A549 treated with DMSO at 1 μM for 4 hours (cell line): ENCODE measurements at places on chromosomes 3 and 15. TPM values are rescaled to one million over a fixed set of nuclear protein-coding genes. Genes with fewer than 3 reads are reported as not detected.

Gene MME
- not detected in 5 replicates for total RNA-seq

Gene PLCH1
- total RNA-seq: 1.0 to 1.6 TPM (median 1.2 TPM) in 5 replicates

Gene LARP6
- total RNA-seq: 52.1 to 84.0 TPM (median 73.8 TPM) in 5 replicates

Gene DLL4
- total RNA-seq: 0.40 to 0.63 TPM (median 0.51 TPM) in 5 replicates

Gene BFSP2
- total RNA-seq: not detected in 5 replicates

Gene MYL3
- not detected in 5 replicates for total RNA-seq

Gene EIF4G1
- total RNA-seq: 252 to 292 TPM (median 278 TPM) in 5 replicates

Gene NT5DC2
- 90.1 to 108 TPM (median 96.0 TPM) in 5 replicates for total RNA-seq

Gene ATP13A4
- 0.24 TPM in 1 of 5 replicates, not detected in the others for total RNA-seq

Gene SAMD7
- total RNA-seq: not detected in 5 replicates

Gene KLHL6
- total RNA-seq: not detected in 5 replicates

Gene TRMT10C
- total RNA-seq: 33.0 to 40.4 TPM (median 35.2 TPM) in 5 replicates

Gene SH2D7
- not detected in 5 replicates for total RNA-seq

Gene TTC21A
- total RNA-seq: 1.3 to 2.5 TPM (median 1.8 TPM) in 5 replicates

Gene ANKDD1A
- total RNA-seq: 1.5 to 2.1 TPM (median 1.9 TPM) in 5 replicates

Gene CPNE9
- 0.08 to 0.33 TPM (median 0.15 TPM) in 4 of 5 replicates, not detected in the other for total RNA-seq

Gene ACSBG1
- 0.20 to 0.48 TPM (median 0.38 TPM) in 5 replicates for total RNA-seq

Gene PPP1R14D
- total RNA-seq: 0.19 to 0.35 TPM (median 0.28 TPM) in 3 of 5 replicates, not detected in the others

Gene CPLX3
- total RNA-seq: 0.06 TPM in 1 of 5 replicates, not detected in the others

Gene SCAANT1
- 0.79 TPM in 1 of 5 replicates, not detected in the others for total RNA-seq

Gene PLSCR1
- 45.1 to 55.0 TPM (median 45.7 TPM) in 5 replicates for total RNA-seq

Gene SLC38A3
- 0.07 TPM in 1 of 5 replicates, not detected in the others for total RNA-seq

Gene CCR8
- not detected in 5 replicates for total RNA-seq

Gene SHQ1
- 17.0 to 21.3 TPM (median 19.6 TPM) in 5 replicates for total RNA-seq

Gene TWF2
- 59.9 to 79.9 TPM (median 69.8 TPM) in 5 replicates for total RNA-seq

Gene MYLK
- total RNA-seq: 12.3 to 16.6 TPM (median 15.2 TPM) in 5 replicates

Gene IGDCC3
- 0.05 to 0.21 TPM (median 0.12 TPM) in 4 of 5 replicates, not detected in the other for total RNA-seq

Gene RETNLB
- total RNA-seq: not detected in 5 replicates

Gene PARP15
- total RNA-seq: not detected in 5 replicates

Gene NECTIN3
- total RNA-seq: 22.5 to 37.4 TPM (median 30.7 TPM) in 5 replicates

Gene TICRR
- 12.9 to 16.4 TPM (median 14.2 TPM) in 5 replicates for total RNA-seq

Gene LIPC
- 0.11 to 0.16 TPM in 2 of 5 replicates, not detected in the others for total RNA-seq

Gene PTX3
- 0.45 to 1.1 TPM (median 0.75 TPM) in 5 replicates for total RNA-seq

Gene PARP14
- 10.4 to 12.2 TPM (median 11.0 TPM) in 5 replicates for total RNA-seq

Gene TRIM42
- total RNA-seq: not detected in 5 replicates
